ENCODE measurements at places on chromosomes 13 and 19.
A peak's percentile ranks its signal among the peaks of the same experiment; 100 is the strongest.

DNA sequence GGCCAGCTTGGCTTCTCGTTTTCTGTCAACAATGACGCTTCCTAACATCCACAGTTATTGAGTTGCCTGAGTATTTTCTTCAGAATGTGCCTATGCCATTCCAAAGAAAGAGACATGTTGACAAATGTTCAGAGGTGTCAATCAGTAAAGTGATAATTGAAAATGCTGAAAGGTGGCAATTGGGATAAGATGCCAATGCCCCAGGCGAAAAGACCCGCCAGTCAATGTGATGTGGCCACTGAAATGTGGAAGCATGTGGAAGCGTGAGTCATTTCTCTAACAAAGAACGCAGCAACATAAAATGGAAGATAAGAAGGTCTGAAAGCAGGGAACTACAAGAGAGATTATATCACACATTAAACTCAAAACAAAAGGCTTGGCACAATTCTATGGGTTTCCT is 882.2 kb upstream of the SLC10A2 start:
- DNase-seq, result no peak

DNA sequence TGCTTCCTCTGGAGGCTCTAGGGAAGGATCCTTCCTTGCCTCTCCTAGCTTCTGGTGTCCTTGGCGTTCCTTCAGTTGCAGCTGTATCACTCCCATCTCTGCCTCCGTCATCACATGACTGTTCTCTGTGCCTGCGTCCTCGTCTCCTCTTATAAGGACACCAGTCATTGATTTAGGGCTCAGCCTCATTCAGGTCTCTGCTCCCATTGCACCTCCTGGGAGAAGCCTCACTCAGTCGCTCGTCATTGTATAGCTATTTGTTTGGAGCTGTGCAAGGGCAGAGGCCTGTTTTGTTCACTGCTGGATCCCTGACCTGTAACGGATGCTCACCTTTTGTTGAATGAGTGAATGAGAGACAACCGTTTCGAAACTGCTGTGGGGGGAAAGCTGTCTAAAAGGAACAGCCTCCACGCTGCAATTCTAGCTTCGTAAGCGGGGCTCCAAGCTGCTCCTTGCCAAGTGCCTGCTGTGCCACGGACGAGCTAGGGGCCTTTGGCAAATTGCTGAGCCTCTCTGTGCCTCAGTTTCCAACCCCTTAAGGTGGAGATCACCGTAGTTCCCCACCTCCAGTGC is 17.2 kb downstream of the BRSK1 start:
- DNase-seq, result no peak

DNA sequence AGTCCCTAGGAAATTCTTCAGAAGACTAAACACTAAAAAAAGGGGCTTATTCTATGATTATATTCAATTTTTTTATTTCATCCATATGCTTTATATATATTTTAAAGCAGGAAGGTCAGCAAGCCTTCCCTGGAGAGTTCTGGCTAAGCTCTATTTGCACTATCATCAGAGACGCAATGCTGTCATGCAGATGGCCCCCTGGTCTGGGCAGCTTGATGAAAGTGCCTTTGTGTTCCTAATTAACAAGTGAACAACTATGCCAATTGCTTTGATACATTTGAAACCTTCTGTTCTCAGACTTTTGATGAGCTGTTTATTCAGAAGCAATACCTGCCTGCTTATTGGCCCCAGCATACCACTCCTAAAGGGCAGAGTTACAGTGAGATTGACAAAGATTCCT is 1344.6 kb downstream of the OLFM4 start:
- no peak for DNase-seq

DNA sequence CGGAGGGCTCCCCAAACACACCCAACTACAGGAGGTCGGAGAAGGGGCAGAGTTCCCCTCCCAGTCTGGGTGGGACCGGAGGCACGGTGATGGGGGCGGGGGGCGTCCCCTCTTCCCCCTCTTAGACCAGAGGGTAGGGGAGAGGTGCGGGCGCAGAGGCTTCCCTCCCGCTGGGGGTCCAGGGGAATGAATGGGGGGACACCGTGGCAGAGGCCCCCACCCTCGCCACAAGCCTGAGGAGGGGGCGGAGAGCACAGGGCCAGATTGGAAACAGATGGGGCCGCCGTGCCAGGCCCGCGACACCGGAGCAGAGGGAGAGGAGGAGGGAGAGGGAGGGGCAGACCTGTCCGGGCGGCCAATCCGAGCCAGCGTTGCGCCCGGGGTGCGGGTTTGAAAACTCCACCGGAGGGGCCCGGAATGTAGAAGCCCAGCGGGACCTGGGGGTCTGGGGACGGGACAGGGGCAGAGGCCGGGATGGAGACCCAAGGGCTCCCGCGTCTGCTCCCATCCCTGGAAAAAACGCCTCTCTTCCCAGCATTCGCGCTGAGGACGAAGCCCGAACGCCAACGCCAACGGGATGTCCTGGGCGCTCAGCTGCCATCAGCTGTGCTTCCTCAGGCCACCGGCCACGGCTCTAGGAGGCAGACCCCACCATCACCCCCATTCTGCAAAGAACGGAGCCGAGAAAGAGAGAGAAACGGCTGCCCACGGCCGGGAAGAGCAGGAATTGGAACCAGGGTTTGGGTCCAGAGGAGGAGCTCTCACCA is 46.8 kb downstream of the PTPRS start:
- peak; percentile 79 for DNase-seq

DNA sequence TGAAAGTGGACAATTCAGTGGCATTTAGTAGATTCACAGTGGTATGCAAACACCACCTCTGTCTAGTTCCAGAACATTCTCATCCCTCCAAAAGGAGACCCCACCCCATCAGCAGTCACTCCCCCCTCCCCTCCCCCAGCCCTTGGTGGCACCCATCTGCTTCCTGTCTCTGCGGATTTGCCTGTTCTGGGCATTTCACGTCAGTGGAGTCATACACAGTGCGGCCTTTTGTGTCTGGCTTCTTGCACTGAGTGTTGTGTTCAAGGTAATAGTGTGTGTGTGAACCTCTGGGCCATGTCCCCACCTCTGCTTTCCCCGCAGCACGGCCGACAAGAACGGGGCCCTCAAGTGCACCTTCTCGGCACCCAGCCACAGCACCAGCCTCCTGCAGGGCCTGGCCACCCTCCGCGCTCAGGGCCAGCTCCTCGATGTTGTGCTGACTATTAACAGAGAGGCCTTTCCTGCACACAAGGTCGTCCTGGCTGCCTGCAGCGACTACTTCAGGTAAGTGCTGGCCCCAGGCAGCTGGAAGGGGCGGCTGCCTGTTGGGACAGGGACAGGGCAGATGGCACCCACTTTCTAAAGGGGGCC is 19.4 kb upstream of the CRTC1 start:
- no peak for DNase-seq

DNA sequence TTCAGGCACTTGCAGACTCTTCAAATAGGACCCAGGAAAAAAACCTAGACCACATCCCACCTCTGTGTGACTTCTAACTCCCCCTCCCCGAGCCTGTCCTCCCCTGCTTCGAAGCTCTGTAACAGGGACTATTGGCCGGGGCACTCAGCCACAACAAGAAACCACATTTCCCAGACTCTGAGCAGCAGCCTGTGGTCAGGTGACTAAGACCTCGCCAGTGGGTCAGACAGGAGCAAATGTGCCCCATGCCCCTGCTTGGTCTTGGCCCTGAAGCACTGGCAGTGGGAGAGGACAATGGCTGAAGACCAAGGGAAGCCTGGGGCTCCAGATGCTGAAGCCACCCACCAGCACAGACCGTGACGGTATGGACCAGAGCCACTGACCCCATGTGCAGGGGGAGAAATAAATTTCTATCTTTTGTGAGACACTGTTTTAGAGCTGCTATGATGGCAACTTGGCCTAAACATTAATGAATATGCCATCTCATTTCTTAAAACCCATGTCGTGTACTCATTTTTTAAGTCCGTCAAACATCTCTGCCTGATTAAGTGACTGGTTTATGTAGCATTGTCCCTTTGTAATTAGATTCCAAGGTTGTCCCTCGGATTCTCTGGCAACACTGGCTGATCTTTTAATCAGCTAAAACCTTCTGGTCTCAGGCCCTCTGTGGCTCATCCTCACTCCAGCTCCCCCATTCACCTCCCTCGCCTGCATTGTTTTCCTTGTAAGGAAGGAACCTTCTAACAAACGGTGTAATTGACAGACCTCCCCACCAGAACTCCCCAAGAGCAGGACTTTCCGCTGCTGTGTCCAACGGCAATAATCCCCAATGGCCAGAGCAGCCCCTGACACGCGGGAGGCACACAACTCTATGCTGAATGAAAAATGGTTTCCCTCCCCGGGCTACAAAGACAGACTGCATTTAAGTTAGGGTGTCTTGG is 98.4 kb downstream of the STK24 start:
- DNase-seq, result no peak

DNA sequence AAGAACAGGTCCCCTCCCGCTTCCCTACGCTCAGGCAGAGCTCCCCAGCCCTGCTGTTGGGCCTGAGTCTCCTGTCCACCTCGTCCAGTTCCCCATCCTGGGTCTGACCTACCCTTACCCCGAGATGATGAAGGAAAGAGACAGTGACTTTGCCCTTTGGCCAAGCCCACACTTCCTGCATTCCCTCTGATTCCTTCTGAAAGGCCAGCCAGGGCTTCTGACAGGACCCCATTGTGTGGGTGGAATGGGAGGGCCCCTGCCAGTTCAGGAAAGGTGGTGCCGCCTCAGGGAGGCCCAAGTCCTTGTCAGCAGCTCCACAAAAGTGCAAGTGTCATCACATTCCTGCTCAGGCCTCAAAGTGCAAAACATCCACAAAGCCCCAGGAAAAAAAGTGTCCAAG is 177.8 kb downstream of the PAN3 start:
- no peak for DNase-seq

DNA sequence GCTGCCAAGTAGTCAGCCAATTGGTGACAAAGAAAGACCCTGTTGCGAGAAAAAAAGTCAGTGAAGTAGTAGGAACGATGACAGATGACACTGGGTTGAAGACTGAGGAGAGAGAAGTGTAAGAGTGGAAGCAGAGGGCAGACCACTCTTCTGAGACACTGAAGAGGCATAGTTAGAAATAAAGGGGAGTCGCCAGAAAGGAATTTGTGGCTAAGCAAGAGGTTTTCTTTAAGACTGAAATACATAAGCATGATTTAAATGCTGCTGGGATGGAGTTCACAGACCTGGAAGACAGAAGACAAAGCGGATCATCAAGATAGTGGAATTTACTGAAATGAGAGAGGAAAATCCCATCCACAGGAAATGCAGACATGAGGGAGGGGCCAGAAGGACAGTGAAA is 56.2 kb upstream of the USPL1 start:
- no peak for DNase-seq

DNA sequence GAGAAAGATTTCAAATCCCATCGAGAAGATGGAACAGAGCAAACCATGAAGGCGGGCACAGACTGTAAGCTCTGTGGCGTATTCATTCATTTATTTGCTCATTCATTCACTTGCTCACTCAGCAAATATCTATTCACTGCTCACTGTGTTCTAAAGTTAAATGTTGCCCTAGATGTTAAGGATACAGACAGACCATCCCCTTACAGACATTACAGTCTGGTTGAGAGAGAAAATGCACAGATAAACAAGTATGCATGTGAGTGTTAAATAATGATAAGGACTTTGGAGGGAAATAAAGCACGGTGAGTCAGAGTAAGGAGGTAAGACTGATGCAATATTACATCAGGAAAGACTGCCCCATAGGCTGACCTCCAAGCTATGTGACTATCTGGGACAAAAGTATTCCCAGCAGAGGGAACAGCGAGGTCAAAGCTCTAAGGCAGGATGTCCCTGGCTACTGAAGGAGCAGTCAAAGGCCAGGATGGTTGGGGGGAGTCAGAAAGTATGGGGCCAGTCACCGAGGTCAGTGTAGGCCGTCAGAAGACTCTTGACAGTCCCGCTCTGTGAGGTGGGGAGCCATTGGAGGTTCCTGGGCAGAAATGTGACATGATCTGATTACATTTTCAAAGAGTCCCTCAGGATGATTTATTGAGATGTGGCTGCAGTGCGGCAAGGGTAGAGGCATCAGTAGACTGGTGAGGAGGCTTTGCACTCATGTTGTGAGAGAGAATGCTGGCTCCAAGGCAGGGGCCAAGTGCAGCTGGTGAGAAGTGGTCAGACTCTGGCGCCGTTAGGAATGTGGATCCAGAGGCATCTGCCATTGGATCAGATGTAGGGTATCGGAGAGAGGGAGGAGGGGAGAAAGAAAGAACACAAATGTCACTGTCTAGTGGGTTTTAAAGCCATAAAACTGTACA is 37.9 kb downstream of the MBNL2 start:
- peak; percentile 38 for DNase-seq

Data from hepatic stellate cell (primary cell).